ENCODE measurements at places on chromosomes 11 and 22. TPM values are rescaled to one million over a fixed set of nuclear protein-coding genes. Genes with fewer than 3 reads are reported as not detected.
A peak's percentile ranks its signal among the peaks of the same experiment; 100 is the strongest.

MAJIN gene
- total RNA-seq = not detected

GRCh38 chr11:17771415-17771814 is 36.8 kb downstream of the KCNC1 start:
- no peak for DNase-seq

IGLL5 gene
- not detected for total RNA-seq

MS4A1 gene
- not detected for total RNA-seq

GRCh38 chr11:96464700-96465307 is 75.0 kb downstream of the JRKL start:
- no peak for DNase-seq

LRRC32 gene
- 0.44 TPM for total RNA-seq

OR8K5 gene
- total RNA-seq = not detected

SUSD2 gene
- 1.5 TPM for total RNA-seq

DNA sequence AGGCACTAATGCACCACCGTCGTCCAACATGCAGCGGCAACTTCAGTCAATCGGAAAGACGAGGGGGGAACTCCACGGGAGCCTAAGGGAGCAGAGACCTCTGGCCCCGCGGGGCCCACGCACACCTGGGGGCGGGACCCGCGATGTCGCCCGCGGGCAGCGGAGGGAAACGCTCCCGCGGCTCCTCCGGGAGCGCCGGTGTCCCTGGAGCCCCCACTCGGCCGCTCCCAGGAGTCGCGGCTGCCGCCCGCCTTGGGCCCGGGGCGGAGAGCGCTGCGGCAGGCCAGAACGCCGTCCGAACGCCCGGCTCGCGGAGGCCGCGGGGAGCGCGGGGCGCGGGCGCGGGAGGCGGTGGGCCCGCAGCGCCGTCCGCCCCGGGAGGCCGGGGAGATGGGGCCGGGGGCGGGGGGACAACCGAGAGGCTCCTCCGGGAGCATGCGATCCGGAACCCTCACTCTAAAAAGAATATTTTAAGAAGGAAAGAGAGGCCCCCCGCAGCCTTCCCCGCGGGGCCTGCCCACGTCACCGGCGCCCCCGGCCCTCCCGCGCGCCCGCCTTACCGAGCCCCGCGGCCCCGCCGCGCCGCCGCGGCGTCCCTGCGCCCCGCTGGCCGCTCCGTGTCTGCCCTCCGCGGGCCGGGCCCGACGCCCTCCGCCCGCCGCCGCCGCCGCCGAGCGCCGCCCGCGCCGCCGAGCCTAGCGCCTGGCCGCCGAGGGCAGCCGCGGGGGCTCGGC is 86.6 kb upstream of the ARHGAP32 start:
- DNase-seq = no peak

DNA sequence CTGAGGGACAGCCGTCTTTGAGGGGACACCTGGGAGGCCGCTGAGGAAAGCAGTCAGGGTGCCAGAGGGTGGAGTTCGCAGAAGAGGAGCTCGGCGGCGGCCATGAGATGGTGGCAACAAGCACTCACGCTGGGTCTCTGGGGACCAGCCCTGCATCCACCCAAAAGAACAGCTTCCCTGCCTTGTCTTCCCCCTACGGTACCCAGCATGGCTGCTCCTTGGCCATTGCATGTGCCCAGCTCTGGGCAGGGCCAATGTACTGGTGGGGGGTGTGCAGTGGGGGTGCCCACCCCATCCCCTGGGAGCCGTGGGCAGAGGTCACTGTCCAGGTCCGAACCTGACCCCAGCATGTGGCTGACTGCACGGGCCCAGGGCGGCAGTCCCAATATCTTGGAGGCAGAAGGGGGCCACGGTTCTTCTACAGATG is 42.3 kb downstream of the OSBPL5 start:
- no peak for DNase-seq

DNA sequence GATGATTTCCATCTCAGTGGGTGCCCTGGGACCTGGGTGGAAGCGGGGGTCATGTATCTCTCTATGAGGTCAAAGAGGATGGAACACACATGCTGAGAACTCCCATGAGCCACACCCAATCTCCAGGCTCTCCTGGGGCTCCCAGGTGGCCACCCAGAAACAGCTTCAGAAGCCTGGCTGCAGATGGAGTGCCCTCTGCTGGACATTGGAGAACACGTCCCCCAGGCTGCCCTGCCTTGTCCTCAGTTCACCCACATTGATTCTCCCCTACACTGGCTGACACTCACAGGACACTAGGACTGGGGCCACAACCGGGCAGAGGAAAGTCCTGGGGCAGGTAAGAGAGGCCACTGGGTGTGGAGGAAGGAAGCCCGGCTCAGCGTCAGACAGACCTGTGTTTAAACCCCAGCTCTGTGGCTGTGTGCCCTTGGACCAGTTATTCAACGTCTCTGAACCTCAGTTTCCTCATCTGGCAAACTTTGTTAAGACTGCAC is 4.5 kb upstream of the NOL12 start:
- no peak for DNase-seq

- DNase-seq = no peak
These were observed 5.8 kb upstream of the MS4A14 start for GRCh38 chr11:60390419-60390818.

- DNase-seq = no peak
These were observed 33.0 kb upstream of the GCAT start for GRCh38 chr22:37774728-37775127.

DNA sequence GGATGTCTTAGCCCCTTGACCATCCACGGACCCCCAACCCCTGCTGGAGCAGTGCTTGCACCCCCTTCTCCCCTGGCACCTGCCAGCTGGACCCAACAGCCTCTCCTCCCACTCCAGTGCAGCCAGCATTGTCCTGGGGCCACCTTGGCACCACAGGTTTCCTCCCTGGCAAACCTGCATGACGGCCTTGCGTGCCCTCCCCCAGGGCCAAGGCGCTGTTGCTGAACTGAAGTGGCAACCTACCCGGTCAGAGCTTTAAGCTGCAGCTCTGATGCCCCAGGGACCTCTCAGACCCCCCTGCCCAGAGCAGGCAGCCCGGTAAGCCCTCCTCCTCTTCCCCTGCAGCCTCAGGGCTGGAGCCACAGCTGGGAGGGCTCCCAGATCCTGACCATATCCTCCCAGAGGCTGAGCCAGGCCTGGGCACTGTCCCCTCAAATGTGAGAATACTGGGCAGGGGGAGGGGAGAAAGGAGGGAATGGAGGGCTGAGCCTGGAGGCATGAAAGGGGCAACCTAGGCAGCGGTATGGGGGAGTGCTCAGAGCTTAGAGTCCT is 1.8 kb upstream of the LRRC75B start:
- DNase-seq = no peak

GRCh38 chr11:84563356-84563755 is 1063.8 kb downstream of the DLG2 start:
- DNase-seq = no peak

GRCh38 chr11:12606597-12606996 is 67.6 kb upstream of the TEAD1 start:
- no peak for DNase-seq

OR10D3 gene
- not detected for total RNA-seq

- DNase-seq = no peak
These were observed 5.2 kb upstream of the TNFRSF13C start for GRCh38 chr22:41931701-41932269.

DNA sequence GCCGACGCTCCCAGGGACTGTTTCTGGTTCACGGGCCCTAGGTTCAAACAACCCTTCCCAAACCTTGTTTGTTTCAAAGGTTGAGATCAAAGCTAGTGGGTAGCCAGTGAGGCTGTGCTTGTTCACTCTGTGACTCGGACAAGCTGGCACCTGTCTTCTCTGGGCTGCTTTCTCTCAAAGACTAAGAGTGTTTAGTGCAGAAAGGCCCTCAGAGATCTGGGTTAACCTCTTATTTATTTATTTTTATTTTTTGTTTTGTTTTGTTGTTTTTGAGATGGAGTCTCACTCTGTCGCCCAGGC is 13.0 kb upstream of the MALAT1 start:
- no peak for DNase-seq

GRCh38 chr11:134725716-134726639 is 313.9 kb upstream of the B3GAT1 start:
- DNase-seq = no peak

OR2D2 gene
- 0.29 TPM for total RNA-seq

- no peak for DNase-seq
These were observed 59.3 kb upstream of the TTC12 start for GRCh38 chr11:113255096-113255495.

DNA sequence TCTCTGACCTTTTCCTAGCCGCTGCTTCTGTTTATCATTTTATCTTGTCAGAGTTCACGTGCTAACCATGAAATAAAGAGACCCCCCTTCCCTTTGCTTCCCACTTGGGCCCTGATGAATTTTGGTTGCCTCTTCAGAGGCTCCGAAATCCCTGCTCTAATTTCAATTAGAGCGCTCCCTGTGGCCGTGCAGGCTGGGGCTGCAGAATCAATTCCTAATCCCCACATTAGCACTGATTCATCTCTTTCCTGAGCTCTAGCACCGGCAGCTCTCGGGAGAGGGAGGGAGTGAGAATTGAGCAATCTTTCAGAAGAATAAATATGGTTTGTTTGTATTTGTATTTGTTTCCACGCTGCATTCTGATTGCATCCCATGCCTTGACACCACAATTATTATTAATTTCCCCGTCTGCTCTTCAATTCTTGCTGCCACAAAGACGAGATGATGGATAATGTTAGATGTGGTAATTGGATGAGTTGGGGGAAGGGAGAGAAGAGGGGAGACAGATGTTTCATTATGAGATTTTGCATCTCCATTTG is 76.9 kb downstream of the NTM start:
- DNase-seq = no peak

DNA sequence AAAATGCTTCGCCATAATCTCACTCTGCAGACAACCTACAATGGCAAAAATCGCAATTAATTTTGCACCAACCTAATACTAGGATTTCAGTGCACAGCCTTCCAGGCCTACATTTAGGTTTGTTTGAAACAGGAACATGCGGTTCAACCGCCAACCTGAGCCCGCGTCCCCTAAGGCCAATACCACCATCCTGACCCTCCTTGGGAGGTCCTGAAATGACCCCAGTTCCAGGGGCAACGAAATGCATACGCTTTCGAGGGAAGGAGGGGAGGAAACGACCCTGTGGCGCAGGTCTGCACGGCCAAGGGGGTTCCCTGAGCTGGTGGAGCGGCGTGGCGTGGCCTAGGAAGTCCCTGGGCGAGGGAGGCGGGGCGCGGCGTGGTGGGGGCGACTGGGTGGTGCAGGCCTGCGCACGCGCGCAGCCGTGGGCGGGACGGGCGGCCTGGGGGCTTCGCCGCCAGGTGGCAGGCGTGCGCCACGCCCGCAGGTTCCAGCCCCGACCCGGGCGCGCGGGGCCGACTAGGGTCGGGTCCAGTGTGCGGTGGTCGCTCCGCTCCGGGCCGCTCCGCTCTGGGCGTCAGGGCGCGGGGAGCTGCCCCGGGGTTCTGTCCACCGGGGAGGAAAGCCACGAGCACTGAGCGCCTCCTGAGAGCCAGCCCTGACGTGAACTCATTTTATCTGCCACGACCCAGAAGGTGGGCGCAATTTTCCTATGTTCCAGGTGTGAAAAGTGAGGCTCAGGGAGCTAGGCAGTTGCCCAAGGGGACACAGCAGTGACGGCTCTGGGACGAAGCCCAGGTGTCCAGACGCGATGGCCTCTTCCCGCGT is 94.1 kb downstream of the SWAP70 start:
- no peak for DNase-seq

GRCh38 chr22:41517172-41518047 is 26.9 kb downstream of the POLR3H start:
- DNase-seq = peak; percentile 98

GRCh38 chr11:60887556-60887955 is 18.8 kb downstream of the PRPF19 start:
- peak; percentile 60 for DNase-seq

FXYD6 gene
- 44.6 TPM for total RNA-seq

C2CD3 gene
- 28.7 TPM for total RNA-seq

FAM83F gene
- 18.9 TPM for total RNA-seq

DNA sequence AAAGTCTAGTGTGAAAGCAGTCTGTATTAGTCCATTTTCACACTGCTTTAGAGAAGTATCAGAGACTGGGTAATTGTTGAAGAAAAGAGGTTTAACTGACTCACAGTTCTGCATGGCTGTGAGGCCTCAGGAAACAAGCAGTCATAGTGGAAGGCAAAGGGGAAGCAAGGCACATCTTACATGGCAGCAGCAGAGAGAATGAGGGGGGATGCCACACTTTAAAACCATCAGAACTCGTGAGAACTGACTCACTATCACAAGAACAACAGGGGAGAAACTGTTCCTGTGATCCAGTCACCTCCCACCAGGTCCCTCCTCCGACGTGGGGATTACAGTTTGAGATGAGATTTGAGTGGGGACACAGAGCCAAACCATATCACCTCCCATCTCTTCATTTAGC is 13.8 kb upstream of the TUBA8 start:
- no peak for DNase-seq

DNA sequence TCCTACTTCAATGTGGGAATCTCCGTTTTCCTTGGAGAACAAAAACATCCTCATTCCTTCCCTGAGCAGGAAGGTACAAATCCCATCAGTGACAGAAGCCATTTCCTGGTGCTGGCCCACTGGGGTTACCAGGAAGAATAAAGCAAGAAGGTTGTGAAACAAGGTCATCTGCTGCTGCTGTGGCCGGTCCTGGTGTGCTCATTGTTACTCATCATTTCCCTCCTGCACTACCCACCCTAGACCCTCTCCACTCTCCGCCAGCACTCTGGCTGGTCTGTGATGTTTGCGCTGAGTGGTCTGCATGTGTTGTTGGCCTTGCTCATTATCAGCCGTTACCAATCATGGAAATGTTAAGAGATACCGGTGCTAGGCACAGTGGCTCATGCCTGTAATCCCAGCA is 37.0 kb downstream of the OSBP2 start:
- no peak for DNase-seq

- DNase-seq = no peak
These were observed 37.6 kb upstream of the DKK3 start for GRCh38 chr11:12045914-12046635.

DNA sequence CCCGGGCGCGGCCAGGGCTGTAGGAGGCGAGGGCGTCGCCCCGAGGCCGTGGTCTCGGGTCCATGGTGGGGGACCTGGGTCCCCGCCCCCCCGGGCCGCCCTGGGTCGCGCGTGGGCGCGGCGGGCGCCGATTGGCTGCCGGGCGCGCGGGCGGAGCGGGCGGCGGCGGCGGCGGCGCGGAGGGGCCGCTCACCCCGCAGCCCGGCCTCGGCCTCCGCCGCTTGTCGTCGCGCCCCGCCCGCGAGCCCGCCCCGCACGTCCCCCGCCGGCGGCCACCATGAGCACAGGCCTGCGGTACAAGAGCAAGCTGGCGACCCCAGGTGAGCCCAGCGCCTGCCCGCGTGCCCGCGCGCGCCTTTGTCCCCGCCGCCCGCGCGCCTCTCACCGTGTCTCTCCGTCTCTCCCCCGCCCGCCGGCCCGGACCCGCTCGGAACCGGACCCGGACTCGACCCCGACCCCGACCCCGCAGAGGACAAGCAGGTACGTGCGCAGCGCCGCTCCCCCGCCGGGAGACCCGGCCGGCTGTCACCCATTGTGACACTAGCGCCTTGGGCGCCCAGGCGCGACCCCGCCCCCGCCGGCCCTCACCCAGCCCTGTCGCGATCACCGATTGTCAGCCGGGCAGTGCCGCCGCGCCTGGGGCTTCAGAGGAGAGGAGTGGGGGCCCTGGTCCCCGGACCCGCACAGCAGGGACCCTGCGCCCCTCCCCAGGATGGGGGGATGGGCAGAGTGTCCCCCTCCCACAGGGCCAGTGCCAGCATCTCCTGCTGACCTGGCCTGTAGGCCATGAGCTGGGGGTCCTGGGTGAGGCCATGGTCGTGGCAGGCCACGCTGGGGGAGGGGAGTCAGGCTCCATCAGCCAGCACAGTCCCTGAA is at the start of gene SEPTIN5:
Gene SEPTIN5 (plus strand): TSS at position 192 of the 876 bp plus-strand sequence. CDS start 86 bp downstream, at position 278.
- DNase-seq = peak; percentile 60

All from H1 (cell line).